ENCODE measurements at places on chromosomes 4 and X.

- no peak for DNase-seq
Measured at GRCh38 chrX:37767430-37767829, 12.4 kb upstream of the CYBB start.

- DNase-seq: no peak
Measured at GRCh38 chr4:14719053-14719452, 283.2 kb upstream of the CPEB2 start.

GRCh38 chrX:49999087-49999486 lies 76.7 kb downstream of the CLCN5 start:
- DNase-seq: no peak

- no peak for DNase-seq
Measured at GRCh38 chr4:145213245-145213644, 32.9 kb upstream of the OTUD4 start.

DNA sequence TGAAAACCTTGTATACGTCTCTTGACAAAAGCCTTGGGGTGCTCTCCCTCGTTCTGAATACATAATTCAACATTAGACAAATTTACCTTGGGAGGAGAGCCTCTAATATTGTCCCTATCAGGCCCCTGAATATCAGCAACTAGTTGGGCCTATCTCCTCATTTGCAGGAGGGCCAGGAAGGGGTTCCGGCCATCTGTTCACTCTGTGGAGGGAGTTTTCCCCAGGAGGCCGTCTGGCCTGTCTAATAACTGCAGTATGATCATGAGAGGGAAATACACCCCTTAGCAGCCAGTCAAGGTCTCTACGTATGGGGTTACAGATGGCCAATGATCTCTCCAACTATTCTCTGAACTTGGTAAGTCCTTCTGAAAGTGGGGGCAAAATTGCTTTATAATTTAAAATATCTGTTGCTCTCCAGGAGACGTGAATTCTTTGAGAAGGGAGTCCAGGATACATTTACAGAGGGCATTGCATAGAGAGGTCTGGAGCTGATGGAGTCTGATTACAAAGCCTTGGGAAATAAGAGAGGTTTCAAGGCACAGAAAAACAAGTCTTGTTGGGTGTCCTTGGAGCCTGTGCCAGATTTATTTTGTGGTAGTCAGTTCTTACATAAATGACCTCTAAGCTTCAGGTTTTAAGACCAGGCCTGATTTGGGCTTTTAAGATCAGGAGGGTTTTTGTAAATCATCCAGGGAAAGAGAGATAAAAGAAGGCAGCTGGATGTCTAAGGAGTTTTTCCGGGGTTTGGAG lies 48.2 kb upstream of the UXT start:
- no peak for DNase-seq

Measured in stimulated activated CD8-positive, alpha-beta memory T cell treated with anti-CD3 and anti-CD28 coated beads, Interleukin-7, amount 100 ng/mL, for 1 hour (primary cell).